Gastroesophageal sphincter (tissue), 4 donors: ENCODE measurements at places on chromosomes 16 and 17. TPM values are rescaled to one million over a fixed set of nuclear protein-coding genes. Genes with fewer than 3 reads are reported as not detected.

Gene IL34
- total RNA-seq, result 3.0 TPM

Gene FBXW10B
- 0.81 TPM for total RNA-seq

Gene CRHR1
- total RNA-seq, result 0.54 TPM

Gene KRT33A
- total RNA-seq, result not detected

Gene GFER
- 29.0 TPM for total RNA-seq

Gene MYH11
- 7,231 TPM for total RNA-seq

Gene DHX8
- 29.6 TPM for total RNA-seq

Gene DNAH3
- 0.13 TPM for total RNA-seq

Gene SPOP
- 159 TPM for total RNA-seq

Gene ITGA2B
- not detected for total RNA-seq

Gene CES5A
- total RNA-seq, result not detected

Gene OTOP2
- total RNA-seq, result not detected

Gene TP53TG3F
- not detected for total RNA-seq

Gene KCNAB3
- total RNA-seq, result 0.58 TPM
